NCI-H1436 (cell line): ENCODE measurements at places on chromosomes 3 and 15.

DNA sequence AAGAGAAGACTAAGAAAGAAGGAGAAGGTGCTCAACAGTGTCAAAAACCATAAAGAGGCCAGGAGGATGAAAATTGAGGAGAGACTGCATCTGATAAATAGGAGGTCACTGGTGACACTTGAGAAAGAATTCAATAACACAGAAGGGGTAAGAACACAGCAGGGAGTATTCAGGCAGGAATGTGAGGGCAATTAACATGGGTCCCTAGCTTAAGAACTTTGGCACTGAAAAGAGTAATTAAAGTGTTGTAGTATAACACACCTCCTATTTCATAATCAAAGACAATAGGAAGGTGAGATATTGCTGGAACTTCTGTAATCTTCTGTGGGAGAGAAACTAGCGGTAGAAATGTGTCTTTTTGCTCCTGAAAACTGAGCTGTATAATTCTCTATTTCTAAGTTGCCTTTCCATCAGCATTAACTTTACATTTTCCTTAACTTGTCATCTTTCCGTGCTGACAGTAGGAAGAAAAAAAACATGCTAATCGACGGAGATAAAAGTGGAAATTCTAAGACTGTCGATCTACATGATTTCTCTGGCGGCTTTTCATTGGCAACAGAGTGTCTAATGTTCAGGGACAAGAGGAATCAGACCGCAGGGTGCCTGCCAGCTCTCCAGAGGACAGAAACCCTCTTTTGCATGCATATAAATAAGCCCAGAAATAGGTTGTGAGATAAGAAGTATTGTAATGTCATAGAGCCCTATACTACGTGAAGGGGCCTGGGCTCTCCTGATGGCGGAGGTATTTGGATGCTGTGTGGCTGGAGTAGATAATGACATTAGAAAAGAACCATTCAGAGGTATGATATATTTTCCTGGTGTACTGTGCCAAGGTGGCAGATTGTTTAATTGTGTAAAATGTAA, 147.9 kb upstream of the GAP43 start:
- no peak for DNase-seq

GRCh38 chr15:92606126-92606835, 49.3 kb downstream of the FAM174B start:
- DNase-seq: no peak

- DNase-seq: no peak
Measured at GRCh38 chr3:33096093-33096868, 665 bp downstream of the GLB1 start.

DNA sequence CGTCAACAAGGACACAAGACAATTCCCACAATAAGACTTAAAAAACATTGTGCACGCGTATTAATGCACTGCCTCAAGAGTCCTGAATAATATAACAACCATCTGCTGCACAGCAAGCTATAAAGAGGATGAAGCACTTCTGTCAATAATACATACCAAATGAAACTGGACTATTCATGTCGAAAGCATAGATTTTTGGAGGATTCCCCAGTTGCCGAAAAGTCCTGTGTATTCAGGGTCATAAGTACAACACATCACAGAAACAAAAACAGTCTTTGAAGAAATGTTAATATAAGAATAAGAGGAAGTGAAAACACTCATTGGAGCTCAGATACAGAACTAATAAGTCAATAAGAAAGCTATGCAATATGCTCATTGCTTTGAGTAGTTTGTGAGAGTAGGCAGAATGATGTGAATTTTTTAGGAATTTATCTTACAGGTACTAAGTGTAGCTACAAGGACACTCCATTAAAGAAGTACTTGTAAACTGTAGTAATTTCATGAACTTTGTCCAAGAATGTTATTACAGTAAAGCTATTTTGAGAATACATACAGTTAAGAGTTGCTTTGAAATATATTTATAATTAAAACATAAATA, 31.6 kb downstream of the CBLB start:
- no peak for DNase-seq

DNA sequence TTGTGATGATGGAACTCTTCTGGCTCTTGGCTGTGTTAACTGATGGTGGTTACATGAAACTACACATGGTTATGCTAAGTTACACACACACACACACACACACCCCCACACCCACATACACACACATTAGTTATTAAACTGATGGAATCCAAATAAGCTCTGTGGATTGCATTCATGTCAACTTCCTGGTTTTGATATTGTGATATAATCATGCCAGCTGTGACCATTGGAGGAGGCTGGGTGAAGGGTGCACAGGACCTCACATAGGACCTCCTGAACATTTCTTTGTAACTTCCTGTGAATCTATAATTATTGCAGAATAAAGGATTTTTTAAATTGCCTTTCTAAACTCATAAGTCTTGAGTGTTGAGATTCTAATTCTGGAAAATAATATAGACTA, 58.9 kb upstream of the LIMD1 start:
- no peak for DNase-seq

DNA sequence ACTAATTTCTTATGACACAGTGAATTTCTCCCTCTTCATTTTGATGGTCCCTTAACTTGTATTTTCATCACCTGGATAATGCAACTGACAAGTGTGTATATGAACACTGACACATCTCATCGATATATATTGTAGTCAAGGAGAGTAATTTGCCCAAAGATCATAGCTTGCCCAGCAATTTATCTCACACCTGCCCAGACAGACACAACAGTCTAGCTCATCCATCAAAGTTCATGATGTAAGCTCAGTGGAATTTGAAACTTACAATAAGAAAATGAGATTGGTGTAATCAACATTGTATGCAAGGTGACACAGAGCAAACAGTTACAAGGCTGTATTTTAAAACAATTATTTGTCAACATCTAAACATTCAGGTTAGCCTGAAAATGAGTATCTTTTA, 805.8 kb downstream of the NAALADL2 start:
- no peak for DNase-seq

GRCh38 chr3:185825006-185825638, at the start of gene IGF2BP2:
TSS of gene IGF2BP2 (minus strand) at chr3:185825042. CDS start at chr3:185824960, 82 bp downstream.
- DNase-seq: peak; percentile 38

GRCh38 chr15:91864664-91865063, 11.2 kb downstream of the SLCO3A1 start:
- DNase-seq: no peak

- peak; percentile 34 for DNase-seq
Measured at GRCh38 chr15:77527164-77527778, 105.4 kb downstream of the LINGO1 start.

- DNase-seq: no peak
Measured at GRCh38 chr3:23865595-23866396, 51.0 kb downstream of the NKIRAS1 start.

GRCh38 chr3:123781138-123781537, 103.0 kb downstream of the MYLK start:
- no peak for DNase-seq

DNA sequence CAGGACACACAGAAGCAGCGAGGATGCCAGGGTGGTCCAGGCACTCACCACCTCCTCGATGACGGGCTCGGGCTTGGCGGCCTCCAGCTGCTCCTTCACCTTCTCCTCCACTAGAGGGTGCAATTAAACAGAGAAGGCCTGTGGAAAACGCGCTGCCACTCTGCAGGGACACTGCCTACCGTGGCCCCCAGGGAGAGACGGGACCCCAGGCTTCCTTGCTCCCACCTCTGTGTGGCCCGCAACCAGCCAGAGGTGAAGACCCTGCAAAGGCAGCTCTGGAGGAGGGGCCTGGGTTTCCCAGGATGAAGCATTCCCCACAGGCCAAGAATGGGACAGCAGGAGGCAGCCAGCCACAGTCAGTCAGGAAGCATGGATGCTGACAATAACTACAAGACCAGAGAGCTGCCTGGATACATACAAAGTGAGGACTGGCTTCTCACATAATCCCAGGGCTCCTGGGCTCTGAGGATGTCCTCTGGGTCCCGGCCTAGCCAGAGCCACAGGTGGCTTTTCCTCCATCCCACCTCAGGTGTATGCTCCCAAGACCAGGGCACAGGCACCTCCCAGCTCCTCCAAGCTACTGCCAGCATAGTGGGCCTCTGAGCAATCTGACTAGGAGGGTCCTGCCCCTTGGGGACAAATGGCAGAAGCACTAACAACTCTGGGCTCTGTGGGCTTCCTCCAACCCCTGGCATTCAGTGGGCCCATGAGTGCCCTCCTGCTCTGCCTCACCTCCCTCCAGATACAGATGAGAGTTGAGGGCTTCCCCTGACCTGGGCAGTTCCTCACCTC, 46.2 kb downstream of the PTH1R start:
- no peak for DNase-seq

- no peak for DNase-seq
Measured at GRCh38 chr3:106305127-106305526, 436.3 kb upstream of the CBLB start.

GRCh38 chr3:37935290-37935668, 55.3 kb upstream of the VILL start:
- DNase-seq: no peak

GRCh38 chr3:39405687-39406367, 693 bp upstream of the RPSA start:
- no peak for DNase-seq

GRCh38 chr3:50542177-50543034, 25.1 kb downstream of the C3orf18 start:
- no peak for DNase-seq

GRCh38 chr15:92719021-92719420, 63.4 kb upstream of the FAM174B start:
- no peak for DNase-seq

- DNase-seq: no peak
Measured at GRCh38 chr3:38124324-38125122, 12.4 kb downstream of the ACAA1 start.

DNA sequence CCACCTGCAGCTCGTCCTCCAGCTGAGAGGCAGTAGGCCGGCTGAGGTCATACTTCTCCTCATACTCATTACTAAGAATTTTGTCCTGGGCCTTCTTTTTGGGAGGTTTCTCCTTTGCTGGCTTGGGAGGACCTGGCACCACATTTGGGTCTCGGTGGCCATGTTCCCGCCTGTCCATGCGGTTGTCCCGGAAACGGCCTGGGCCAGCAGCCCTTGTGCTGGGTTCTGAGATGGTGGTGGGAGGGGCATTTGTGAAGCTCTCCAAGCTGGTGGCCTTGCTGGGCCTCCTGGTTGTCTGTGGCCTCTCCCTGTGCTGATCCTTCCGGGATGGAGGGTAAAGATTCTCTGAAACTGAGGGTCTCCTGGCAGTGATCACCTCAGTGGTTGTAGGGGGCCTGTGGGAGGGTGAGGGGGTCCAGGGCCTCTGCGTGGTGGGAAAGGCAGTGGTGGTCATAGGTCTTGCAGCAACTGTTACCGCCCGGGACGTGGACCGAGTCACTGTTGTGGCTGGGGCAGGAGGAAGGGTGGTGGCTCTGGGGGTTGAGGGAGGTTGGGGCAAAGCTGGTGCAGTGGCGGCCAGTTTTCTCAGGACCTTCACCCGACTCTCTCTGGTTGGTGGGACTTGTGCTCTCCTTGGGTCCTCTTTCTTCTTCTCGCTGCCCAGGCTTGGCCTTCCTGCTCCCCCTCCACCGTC, 2.5 kb downstream of the CCDC80 start:
- no peak for DNase-seq

GRCh38 chr15:80173022-80173759, 20.4 kb downstream of the FAH start:
- peak; percentile 65 for DNase-seq

DNA sequence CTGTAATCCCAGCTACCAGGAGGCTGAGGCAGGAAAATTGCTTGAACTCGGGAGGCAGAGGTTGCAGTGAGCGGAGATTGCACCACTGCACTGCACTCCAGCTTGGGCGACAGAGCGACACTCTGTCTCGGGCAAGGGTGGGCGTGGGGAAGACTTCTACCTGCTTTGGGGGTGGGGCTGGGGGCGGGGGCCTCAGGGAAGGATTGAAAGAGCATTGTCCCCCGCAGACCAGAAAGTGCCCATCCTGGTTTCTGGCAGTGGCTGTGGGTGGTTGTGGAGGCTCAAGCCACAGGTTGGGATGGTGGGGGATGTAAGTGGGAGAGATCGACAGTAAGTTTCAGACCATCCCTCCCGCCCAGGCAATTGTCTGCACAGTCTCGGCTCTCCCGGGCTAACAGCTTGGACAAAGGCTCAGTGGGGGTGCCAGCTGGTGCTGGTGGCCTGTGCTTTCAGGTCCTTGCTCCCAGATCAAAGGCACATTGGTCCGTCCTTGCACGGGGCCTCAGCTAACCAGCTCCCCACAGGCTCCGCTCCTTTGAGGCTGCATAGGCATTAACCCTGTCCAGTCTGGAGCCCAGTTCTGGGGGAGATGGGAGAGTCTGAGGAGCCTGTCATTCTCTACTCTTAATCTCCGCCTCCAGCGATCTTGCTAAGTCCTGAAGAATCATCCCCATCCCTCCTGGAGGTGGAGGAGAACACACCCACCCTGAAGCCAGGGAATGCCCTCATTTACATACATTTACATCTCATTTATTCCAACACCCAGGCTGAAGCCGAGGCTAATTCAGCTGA, 8.6 kb downstream of the SCN5A start:
- no peak for DNase-seq

DNA sequence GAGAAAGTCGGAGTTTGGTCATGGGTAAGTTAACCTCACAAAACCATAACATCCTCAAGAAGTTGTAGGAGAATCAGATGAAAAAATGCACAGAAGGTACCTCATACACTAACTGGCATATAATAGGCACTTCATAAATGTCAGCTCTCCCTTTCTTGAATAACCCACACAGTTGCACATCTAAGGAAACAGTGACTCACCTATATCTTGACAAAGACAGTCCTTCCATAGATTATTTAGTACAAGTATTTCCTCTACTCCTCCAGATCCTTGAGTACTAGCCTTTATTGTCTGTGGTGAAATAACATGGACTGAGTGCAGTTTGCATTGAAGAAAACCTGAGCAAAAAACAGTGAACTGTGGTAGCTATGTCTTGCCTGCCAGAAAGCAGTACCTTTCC, 46.6 kb downstream of the MAGI1 start:
- no peak for DNase-seq

- no peak for DNase-seq
Measured at GRCh38 chr3:59542276-59542675, 492.5 kb upstream of the CFAP20DC start.

- peak; percentile 76 for DNase-seq
Measured at GRCh38 chr3:184261854-184262763, 756 bp upstream of the CAMK2N2 start.

GRCh38 chr3:177056927-177057326, 140.4 kb downstream of the TBL1XR1 start:
- peak; percentile 31 for DNase-seq

GRCh38 chr3:72657666-72658065, 190.6 kb downstream of the SHQ1 start:
- no peak for DNase-seq

- no peak for DNase-seq
Measured at GRCh38 chr15:88697276-88697675, 58.5 kb downstream of the ISG20 start.

DNA sequence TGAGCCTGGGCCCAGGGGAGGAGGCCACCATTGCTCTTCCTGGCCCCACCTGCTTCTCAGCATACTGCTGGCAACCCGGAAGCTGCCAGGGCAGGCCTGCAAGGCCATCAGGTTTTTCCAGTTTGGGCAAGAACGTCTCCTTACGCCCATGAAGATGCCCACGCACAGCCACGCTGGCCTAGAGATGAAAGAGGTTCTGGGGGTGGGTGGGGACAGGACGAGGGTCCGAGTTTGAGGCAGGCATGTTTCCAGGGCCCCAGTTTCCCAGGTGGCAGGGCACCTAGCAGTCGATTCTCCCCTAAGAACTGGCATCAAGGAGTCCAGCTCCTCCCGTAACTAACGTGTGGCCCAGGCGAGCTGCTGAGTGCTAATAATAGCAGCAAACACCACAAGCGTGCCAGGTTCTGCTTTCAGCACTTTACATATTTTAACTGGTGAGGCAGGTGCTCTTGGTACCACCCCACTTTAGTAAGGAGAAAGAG, 45.8 kb downstream of the ZNF710 start:
- DNase-seq: peak; percentile 36
